ENCODE measurements at places on chromosomes 3 and 15.

DNA sequence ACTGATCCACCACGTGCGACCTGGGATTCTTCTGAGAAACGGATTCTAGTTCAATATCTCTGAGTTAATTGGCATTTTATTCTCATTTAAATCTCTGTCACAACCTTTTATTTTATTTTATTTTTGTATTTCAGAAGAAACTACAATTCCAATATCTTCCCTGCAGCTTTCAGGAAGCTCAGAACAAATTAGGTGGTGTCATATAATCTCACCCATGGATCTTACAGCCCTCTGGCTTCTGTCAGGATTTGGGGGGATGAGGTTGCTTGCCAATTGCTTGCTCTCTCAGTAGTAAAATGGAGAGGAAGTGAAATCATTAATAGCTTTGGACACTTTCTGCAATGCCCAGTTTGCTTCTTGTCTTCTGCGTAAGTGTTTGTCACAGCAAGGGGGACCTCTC lies 205.4 kb downstream of the TLE3 start:
- DNase-seq, result no peak

GRCh38 chr3:194058189-194058571 lies 77.8 kb upstream of the HES1 start:
- peak; percentile 33 for DNase-seq

GRCh38 chr3:66392966-66393332 lies 107.9 kb downstream of the LRIG1 start:
- DNase-seq, result no peak

DNA sequence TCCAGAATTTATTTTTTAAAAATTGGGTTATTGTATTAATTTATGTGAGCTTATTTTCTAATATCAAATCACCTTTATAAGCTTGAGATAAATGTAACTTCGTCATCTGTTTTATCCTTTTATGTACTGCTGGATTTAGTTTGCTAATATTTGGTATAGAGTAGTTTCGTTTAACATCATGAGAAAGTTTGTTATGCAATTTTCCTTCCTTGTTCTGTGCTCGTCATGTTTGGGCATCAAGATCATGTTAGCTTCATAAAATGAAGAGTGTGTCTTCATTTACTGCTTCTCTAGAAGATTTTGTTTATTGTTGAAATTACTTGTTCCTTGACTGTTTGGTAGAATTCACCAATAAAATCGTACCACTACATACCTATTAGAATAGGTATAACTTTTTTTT lies 262.1 kb upstream of the SATB1 start:
- no peak for DNase-seq

- no peak for DNase-seq
Observed at GRCh38 chr3:125072301-125072700, 16.5 kb upstream of the HEG1 start.

GRCh38 chr3:50268276-50268675 lies 671 bp upstream of the SEMA3B start:
- DNase-seq, result no peak

- no peak for DNase-seq
Observed at GRCh38 chr3:127172211-127172610, 20.7 kb upstream of the PRR23E start.

DNA sequence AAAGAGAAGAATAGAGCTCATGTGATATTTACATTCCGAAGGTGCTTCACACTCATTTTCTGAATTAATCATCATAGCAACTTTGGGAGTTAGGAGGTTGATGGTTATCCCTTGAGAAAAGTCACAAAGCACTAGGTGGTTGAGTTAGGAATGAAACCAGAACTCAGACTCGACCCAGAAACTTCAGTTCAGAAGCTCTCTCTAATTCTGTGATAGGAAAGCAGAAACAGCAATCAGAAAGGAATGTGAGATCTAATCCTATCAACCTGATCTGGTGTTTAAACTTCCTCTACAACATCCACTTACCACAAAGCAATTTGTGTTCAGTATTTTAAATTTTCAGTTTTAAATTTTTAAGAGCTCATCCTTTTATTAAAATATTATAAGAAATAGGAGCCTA lies 211.2 kb downstream of the CNTN3 start:
- DNase-seq, result no peak

GRCh38 chr15:101411085-101411484 lies 78.4 kb downstream of the PCSK6 start:
- DNase-seq, result no peak

GRCh38 chr3:191761906-191762305 lies 300.9 kb downstream of the PYDC2 start:
- no peak for DNase-seq

Data from putamen (tissue), 1 donor.